ENCODE measurements at places on chromosomes 5 and 9.
A peak's percentile ranks its signal among the peaks of the same experiment; 100 is the strongest.

DNA sequence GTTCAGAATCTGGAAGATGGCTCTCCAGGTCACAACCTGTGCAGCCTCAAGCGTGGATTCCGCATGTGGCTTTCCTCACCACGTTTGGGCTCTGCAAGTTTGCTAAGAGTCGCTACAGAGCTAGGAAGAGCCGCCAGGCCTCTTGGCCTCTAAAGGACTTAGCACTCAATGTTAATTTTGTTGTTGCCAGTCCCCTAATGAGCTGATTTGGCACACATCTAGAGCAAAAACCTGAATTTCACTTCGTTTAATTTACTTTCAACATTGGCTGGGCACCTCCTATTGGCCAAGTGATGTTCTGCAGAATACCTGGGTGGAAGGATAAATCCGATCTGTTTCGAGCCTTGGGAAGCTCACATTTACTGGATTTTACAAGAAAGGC is 65.8 kb upstream of the UNC5A start:
- DNase-seq, result no peak

- no peak for DNase-seq
These were observed 74.1 kb upstream of the GHR start for GRCh38 chr5:42349163-42349562.

- no peak for DNase-seq
These were observed 278.0 kb upstream of the GRIA1 start for GRCh38 chr5:153212471-153212870.

- DNase-seq, result no peak
These were observed 599.6 kb upstream of the GRAMD2B start for GRCh38 chr5:125823572-125823971.

DNA sequence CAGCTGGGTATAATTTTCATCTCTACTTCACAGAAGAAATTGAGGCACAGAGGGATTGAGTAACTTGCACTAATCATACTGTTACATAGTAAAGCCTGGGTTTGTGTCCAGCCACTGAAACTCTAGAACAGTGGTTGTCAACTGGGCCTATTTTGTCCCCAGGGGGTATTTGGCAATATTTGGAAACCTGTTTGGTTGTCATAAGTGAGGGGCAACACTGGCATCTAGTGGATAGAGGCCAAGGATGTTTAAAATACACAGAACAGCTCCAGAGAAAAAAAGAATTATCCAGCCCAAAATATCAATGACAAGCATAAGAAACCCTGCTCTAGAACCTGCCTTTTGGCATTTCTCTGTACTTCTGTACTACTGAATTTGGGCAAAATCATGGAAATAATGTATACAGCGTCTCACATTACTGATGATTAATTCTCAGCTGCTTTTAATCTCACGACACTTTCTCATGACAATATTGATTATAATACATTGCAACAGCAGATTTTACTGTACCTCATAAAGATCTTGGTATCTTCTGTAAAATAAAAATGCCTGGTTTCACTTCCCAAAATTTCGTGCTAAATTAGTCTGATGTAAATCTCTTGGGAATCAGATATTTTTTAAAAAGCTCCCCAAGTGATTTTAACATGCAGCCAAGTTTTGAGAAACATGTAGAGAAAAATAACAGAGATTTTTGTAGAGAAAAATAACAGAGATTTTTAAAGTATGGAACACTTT is 112.7 kb downstream of the RORB start:
- peak; percentile 1 for DNase-seq

- peak; percentile 52 for DNase-seq
These were observed 465.5 kb downstream of the DNAH5 start for GRCh38 chr5:13478831-13479465.
